ENCODE measurements at places on chromosomes 2 and 18.
A peak's percentile ranks its signal among the peaks of the same experiment; 100 is the strongest.

GRCh38 chr2:143545059-143545948 is 416.1 kb downstream of the ARHGAP15 start:
- no peak for DNase-seq

GRCh38 chr2:139925903-139926302 is 1145.7 kb upstream of the NXPH2 start:
- DNase-seq = no peak

DNA sequence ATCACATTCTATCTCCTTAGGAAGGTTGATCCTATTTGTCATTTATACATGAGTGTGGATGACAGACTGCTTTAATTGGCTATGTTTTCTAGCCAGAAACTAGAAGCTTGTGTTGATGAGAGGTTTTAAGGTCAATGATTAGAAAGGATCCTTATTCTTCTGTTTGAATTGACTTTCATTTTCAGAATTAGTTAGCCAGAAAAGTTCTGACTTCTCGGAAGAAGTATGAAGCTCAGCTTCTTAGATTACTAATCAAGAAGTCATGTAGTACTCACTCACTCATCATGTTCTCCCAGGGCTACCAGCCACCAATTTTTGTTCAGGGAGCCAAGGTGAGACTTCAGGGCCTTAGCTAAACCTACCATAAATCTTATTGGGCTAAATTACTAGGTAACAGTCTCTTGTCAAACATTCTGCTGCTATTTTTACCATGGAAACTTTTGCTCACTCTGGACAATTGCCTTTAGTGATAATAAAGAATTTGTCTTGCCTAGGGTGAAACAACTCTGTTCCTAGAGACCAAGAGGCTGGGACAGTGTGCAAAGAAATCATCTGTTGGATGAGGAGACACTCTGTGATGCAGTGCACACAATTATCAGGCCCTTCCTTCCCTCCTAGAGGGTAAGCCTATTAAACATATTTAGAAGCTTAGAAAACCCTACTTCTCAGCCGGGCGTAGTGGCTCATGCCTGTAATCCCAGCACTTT is 111.6 kb upstream of the DNMT3A start:
- no peak for DNase-seq

DNA sequence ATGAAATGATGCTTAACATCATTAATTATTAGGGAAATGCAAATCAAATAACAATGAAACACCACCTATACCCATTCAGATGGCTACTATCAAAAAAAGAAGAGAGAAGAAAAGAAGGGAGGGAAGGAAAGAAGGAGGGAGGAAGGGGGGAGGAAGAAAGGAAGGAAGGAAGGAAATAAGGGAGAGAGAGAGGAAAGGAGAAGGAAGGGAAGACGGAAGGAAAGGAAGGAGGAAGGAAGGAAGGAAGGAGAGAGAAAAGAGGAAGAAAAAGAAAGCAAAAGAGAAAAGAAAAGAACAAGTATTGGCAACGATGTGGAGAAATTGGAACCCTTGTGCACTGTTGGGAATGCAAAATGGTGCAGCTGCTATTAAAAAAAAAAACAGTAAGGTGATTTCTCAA is 363.3 kb downstream of the TNS1 start:
- no peak for DNase-seq

GRCh38 chr2:55056024-55056521 is 5.8 kb upstream of the RTN4 start:
- DNase-seq = no peak

DNA sequence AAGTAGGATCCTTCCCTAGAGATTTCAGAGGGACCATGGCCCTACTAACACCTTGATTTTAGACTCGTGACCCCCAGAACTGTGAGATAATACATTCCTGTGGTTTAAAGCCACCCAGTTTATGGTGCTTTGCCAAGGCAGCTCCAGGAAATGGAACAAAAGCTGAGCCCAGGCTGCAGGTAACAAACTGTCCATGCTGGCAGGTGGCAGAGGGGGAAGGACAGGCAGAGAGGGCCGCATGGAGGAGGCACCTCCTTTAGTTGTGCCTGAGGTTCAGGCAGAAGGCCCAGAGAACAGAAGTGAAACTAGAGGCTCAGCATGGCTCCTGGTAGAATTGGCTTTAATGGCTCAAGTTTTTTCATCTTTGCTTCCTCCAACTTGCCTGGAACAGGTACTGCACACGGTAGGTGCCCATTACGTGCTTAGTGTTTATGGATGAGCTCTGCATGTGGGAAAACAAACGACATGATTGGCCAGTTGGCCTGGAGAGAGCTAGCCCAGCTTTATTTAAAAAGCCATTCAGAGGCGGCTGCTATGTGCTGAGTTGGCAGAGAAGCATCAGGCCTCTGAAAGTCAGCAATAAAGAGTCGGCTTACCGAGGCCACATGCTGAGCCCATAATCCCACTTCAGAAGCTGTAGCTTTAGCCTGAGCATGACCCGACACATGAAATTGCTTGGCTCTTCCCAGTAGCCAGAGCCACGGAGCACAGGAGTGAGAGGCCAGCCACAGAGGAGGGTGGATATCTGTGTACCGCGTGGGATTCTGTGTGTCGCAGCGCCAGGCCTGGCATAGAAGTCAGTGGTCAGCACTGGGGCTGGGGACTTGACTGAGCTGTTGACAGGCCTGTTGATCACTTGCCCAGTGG is 36.5 kb downstream of the HS1BP3 start:
- peak; percentile 67 for DNase-seq

- peak; percentile 45 for DNase-seq
Observed at GRCh38 chr2:88656690-88657089, 29.4 kb upstream of the EIF2AK3 start.

GRCh38 chr2:85134896-85135659 is 1.9 kb downstream of the TCF7L1 start:
- DNase-seq = peak; percentile 70

- no peak for DNase-seq
Observed at GRCh38 chr2:162007447-162008040, 66.5 kb downstream of the DPP4 start.

DNA sequence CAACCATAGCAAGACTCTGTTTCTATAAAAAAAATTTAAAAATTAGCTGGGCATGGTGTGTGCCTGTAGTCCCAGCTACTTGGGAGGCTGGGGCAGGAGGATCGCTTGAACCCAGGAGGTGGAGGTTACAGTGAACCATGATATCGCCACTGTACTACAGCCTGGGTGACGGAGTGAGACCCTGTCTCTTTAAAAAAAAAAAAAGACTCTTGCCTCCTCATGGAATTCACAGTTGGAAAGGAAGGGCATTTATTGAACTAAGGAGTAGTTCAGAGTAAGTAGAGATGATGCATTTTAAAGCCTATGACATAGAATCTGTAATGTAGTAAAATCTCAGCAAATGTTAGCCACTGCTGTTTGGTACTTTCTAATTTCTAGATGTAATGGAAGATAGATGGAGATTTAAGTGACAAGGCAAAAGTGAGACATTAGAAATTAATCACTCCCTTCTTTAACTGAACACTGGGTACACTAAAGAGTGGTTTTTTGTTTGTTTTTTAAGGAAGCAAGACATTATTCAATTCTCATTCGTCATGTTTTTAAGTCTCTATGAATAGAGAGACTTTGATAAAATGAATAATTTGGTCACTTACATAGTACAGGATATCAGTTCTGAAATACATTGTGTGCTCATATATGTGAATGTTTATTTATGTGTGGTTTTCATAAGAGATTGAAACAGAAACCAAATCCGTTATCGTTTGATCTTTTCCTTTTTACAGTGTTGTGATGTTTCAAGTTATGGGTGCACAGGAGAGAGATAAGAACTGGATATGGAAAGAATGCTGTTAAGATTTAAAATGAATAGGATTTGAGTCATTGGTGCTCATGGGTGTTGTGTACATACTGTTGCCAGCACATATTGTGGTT is 186.1 kb upstream of the STON1 start:
- DNase-seq = no peak

GRCh38 chr18:39259736-39260135 is 1694.1 kb upstream of the CELF4 start:
- DNase-seq = no peak

GRCh38 chr2:190205657-190206056 is 114.0 kb downstream of the HIBCH start:
- no peak for DNase-seq

DNA sequence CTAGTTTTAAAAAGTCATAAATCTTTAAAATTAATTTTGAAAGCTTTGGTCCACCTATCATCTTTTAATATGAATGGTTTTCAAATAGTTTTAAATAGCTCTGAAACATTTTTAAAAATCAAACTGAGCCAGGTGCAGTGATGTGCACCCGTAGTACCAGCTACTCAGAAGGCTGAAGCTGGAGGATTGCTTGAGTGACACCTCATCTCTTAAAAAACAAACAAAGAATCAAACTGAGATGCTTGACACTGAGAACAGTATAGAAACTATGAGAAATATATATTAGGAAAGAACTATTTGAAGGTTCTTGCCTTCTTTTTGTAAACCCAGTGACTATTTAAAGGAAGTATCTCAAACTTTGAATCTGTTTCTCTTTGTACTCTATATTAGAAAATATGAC is 67.4 kb downstream of the BARD1 start:
- DNase-seq = no peak

DNA sequence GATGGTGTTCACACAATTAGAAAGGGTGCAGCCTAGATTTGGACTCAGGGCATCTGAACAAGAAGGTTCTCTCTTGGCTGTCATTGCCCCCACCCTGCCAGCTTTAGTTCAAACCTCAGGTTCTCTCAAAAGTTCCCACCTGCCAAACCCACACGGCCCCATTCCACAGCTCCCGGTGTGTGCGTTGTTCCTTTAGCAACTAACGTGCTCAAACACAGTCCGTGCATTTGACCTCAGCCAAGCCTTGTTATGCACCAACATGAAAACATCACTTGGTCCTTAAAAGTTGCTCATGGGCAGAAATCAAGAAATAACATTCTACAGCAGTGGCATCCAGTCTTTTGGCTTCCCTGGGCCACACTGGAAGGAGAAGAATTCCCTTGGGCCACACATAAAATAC is 32.0 kb downstream of the LOXHD1 start:
- DNase-seq = no peak

DNA sequence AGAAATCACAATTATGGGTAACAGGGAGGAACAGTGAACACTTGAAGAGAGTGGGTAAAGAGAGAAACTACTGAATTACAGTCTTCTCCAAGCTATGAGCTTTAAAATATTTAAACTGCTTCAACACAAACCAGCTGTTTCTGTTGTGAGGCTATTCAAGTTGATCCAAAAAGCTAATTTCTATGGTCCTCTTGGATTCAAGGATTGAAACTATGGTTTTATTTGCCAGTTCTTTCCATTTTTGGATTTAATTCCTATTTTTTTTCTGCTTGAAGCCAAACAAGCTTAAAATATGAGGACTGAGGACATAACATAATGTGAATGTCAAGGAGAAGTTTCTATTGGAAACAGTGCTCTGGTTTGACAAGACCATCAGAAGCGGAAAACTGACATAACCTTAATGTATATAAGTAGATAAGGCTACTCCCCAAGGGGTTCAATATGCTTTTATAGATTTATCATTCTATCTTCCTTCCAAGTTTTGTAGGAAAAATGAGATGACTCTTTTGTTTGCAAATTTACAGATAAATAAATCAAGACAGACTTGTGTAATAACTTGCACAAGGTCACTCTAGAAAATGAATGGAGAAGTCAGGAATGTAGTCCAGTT is 60.7 kb upstream of the AQP4 start:
- DNase-seq = no peak

- no peak for DNase-seq
Observed at GRCh38 chr2:11703700-11704099, 33.7 kb upstream of the NTSR2 start.

GRCh38 chr2:45119038-45119437 is 109.8 kb upstream of the SIX2 start:
- DNase-seq = no peak

DNA sequence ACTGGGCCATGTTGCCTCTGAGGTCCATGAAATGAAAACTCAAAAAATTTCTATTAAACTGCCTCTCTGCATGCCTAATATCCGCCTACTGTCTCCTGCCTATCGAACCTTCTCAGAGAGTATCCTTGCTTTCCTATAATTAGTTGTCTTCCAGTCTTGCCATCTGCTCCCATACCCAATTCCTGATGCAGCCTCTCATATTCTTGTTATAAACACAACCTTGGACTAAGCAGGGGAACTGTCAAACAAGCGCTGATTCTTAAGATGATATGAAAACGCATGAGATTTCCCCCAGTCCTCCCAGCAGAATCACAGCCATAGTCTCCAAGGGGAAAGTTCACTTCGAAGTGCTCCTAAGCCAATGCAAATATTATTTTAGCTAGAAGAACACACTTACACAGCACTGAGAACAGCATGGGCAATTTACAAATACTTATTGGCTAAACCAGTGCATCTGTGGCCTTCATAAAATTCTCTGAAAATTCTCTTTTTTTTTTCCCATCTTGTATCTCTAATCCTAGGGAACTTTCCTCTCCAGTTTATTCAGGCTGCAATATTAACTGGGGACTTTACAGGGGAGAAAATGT is 471.6 kb downstream of the MBD2 start:
- DNase-seq = no peak

All from left hindlimb (tissue), 1 donor.